Stimulated activated CD4-positive, alpha-beta T cell treated with anti-CD3 and anti-CD28 coated beads, Interleukin-4, amount 100 ng/mL, for 24 hours (primary cell): ENCODE measurements at places on chromosomes 3 and 15.

DNA sequence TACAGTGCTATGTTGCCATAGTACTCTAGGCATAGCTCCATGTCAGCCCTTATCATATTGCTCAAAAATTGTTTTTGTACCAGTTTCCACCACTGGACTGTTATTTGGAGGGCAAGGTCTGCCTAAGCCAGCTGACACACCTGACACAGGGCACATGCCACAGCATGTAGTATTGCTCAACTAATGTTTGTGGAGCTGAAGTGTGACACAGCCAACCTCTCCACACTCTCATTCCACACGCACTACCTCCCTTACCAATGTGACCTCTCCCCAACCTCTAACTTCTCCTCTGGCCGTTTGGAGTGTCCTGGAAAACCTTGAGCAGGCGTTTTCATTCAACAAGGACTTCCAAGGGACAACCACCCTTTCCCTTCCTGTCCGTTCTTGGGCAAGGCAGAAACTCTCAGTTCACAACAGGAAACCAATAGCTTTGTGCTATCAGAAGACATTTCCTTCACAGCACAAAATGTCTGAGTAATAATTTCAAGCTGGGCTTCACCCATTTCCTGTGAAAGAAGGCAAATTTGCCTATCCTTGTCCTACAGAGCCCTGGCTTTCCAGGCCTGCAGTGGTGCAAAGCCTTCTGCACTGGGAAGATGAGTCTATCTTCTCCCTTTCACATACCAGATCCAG, 38.4 kb downstream of the TLNRD1 start:
- no peak for DNase-seq

DNA sequence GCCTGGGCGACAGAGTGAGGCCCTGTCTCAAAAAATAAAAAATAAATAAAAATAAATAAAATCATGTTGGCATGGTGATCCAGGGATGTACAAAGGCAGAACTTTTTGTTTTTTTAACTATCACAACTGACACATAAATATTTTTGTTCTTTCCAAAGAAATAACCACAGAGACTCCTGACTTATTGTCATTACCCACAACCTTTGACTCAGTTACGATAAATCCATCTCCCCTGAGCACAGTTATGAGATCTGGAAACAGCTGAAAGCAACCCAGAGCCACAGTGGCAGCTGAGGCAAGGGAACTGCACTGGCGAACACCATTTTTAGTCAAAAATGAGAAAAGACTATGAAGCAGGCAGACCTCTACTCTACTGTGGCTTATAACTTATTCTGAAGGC, 24.0 kb downstream of the OSBPL10 start:
- no peak for DNase-seq

GRCh38 chr3:46845397-46845859, 17.8 kb downstream of the MYL3 start:
- DNase-seq: no peak

- DNase-seq: no peak
Measured at GRCh38 chr15:66007663-66008262, 138.5 kb downstream of the RAB11A start.

GRCh38 chr3:99881121-99881524, 63.5 kb downstream of the CMSS1 start:
- no peak for DNase-seq

GRCh38 chr3:66004244-66004643, 34.5 kb downstream of the MAGI1 start:
- DNase-seq: no peak

GRCh38 chr15:62569460-62570404, 404.6 kb upstream of the C2CD4B start:
- DNase-seq: no peak

GRCh38 chr3:56867671-56868070, 65.9 kb upstream of the ARHGEF3 start:
- DNase-seq: no peak

DNA sequence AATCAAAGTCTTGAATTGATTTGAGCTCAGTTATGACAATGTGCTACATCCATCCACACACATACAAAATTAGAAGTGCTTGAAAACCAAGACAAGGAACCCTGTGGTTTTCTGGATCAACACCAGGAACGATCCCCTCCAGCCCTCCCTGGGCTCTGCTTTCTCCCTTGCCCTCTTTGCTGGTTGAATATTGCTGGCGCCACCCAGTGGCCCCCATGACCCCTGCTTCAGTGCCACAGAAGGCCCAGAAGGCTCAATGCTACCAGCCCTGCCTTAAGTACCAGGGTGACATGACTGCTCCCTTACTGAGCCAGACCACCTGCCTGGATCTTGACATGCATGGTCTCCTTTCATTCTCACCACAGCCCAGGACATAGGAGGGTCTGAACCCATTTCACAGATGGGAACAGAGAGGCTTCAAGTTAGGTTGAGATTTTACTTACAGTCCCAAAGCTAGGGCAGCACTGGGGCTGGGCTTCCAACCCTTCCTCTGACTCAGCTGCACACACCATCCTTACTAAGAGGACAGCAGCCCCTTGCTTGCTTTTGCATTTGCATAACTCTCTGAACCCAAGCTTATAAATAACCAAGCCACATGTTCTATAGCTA, 15.0 kb downstream of the IL12A start:
- peak; percentile 17 for DNase-seq

GRCh38 chr3:38460377-38461270, 6.9 kb downstream of the ACVR2B start:
- DNase-seq: no peak
